ENCODE measurements at places on chromosomes 1 and 21.
A peak's percentile ranks its signal among the peaks of the same experiment; 100 is the strongest.

DNA sequence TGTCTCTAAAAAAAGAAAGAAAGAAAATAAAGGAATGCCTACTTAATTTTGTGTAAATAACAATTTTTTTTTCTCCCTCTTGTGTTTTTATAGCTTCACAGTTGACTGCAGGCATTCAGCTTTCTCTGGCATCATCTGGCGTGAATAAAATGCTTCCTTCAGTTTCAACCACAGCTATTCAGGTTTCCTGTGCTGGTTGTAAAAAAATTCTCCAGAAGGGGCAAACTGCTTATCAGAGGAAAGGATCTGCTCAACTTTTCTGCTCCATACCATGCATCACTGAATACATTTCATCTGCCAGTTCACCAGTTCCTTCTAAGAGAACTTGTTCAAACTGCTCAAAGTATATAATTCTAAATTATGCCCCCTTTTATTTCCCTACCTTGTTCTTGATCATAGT lies 18.0 kb downstream of the ZMYM1 start:
- DNase-seq: no peak

- no peak for DNase-seq
Observed at GRCh38 chr1:236837897-236838296, 42.8 kb downstream of the MTR start.

DNA sequence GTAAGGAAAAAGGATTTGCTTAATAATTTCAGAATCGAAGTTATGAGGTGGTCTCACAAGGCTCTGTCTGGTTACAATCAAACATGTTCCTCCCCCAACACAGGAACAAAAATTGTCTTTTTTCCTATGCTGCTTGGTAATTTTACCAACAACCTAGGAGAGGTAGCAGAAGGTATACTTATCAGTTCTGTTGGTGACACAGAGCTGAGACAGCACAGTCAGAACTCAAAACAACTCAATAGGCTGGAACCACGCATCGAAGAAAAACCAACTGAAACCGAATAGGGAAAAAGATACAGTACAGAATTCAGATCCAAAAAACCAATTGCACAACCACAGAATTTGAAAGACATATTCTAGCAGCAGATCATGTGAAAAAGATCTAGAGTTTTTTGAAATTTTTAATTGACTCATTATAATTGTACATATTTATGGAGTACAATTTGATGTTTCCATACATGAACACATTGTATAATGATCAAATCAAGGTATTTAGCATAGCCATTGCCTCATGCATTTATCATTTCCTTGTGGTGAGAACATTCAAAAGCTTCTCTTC lies 3.8 kb downstream of the G0S2 start:
- no peak for DNase-seq

DNA sequence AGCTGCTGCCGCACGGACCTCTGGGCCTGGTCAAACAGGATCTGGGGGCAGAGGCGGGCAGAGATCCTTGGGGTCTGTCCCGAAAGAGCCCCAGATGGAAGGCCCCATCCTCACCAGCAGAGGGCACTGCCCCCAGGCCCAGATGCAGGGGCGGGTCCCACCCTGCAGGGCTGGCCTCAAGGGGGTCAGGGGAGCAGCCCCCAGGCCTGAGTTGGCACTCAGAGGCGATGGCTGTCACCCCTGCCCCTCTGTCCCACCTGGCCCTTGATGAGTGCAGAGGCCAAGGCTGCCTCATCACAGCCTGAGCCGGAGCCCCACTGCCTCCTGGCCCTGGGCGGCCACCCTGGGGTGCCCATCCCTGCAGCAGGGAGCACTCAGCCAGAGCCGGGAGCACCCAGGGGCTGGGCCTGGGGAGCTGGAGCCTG lies 5.7 kb downstream of the ACAP3 start:
- DNase-seq: no peak

DNA sequence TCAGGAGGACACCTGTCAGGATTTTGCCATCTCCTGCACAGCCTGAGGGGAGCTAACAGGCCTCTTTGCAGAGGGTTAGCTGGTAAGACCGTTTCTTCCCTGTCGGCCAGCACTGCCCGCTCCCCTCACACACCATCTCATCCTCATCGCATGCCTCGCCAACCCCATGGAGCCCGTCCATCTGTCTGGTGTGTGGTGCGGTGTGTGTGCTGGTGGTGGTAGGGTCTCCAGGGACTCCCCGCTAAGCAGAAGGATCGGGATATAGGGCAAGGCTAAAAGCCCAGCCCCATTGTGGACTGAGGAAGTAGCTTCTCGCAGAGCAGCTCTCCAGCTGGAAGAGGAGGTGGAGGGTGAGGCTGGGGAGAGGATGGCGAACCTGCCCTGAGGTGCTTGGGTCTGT lies 6.8 kb upstream of the SFN start:
- no peak for DNase-seq

DNA sequence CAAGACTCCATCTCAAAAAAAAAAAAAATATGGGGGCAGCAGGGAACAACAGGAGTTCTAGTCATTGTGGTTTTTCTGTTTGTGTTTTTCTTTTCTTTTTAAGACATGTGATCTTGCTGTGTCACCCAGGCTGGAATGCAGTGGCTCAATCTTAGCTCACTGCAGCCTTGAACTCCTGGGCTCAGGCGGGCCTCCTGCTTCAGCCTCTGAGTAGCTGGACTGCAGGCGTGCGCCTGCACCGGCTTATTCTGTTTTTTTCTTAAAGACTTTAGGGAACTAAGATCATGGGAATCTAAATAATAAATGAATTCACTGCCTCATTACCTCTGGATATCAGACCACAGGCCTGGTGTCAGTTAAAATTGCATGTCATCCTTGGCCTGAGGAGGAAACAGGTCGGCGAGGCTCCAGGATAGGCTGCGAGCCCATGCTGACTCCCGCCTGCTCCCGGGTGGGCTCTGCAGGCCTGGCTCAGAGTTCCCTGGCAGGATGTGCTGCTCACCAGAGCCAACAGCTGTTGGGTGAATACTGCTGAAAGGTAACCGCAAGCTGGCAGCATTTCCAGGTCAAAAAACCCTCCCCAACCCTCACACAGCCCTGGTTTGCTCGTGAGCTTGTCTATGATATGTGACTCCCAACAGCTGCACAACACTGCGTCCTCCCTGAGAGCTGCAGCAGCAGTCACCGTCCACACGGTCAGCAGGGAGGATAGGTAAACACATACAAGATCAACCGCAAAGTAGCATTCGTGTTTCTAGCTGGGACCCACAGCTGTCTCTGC lies 58.1 kb downstream of the SCCPDH start:
- DNase-seq: peak; percentile 69

DNA sequence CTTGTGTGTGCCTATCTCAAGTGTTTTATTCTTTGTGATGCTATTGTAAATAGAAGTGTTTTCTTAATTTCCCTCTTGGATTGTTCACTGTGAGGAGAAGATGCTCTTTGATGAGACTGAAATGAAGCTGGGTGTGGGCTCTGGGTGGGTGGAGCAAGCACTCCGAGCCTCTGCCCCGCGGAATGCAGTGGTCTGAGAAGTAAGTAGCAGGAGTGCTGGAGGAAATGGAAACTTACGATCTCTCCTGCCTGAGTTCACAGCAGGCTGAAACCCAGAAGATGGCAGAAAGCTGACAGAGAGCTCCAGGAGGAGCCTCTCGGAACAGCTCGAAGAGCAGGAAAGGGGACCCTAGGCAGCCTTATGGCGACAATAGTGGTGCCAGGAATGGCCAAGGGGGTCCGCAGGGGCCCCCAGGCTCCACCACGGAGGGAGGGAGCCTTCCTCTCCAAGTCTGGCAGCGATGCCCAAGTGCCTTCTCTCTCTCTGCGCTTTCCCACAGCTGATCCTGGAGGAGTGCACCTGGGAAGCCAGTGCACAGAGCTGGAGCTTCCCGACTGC lies 126.8 kb upstream of the COL6A1 start:
- no peak for DNase-seq

DNA sequence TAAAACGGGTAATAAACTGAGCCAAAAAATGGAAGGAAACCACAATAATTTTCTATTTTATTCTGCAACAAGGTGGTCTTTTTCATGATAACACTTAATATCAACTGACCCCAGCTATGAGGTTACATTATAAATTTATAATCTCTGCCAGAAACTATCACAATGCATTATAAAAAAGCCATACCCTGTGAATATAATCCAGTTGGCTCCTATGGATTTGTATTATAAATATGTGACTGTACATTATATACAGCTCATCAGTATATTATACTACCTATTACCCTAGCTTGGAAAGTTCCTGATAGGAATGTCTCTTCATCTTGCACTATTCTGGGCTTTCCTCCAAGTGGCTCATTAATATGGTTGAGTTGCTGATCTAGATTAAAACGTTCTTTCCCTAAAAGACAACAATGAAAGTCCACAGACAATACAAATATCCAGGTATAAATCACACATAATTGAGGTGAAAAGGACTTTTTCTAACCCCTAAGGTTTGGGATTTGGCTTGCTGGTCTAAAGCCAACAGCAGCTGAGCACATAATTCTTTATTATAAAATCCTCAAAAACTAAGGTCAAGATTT lies 487.7 kb downstream of the TTLL7 start:
- DNase-seq: peak; percentile 16

DNA sequence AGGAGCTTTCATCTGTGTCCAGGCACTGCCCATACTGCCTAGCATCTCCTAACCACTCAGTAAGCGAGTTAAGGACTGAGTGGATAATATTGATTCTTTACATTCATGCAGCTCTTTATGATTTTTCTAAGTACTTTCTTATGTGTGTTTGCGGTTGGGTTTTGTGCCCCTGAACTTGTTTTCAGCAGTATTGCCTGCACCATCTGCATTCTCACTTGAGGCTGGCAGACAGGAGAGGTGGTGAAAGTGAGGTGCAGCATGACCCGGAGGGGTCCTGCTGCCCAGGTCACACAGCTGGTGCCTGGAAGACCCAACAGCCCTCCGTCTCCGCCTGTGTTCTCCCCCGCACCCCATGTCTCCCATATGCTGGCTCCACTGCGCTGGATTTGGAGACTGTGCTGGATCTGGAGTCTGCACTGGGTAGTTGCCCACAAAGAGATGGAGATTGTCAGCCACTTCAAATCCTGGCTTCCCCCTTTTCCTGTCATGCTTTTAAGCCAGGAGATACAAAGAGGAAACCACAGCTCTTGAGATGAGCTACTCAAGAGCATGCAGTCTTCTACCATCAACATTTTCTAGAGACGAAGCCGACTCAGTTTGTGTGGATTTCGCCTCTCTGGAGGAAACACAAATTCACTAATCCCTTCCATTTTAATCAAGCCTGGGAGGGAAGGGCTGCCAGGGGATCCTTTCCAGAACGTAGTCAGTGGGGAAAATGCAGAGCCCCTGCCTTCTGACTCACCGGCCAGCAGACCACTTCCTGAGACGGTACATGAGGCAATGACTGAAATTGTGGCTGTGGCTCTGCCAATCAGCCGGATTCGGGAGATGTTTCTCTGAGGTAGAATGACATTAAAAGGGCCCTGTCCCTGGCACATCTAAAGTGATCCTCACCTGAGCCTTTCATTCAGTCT lies 71.7 kb upstream of the ANGPTL1 start:
- no peak for DNase-seq

- DNase-seq: no peak
Observed at GRCh38 chr1:39236971-39237370, 32.5 kb downstream of the MACF1 start.

DNA sequence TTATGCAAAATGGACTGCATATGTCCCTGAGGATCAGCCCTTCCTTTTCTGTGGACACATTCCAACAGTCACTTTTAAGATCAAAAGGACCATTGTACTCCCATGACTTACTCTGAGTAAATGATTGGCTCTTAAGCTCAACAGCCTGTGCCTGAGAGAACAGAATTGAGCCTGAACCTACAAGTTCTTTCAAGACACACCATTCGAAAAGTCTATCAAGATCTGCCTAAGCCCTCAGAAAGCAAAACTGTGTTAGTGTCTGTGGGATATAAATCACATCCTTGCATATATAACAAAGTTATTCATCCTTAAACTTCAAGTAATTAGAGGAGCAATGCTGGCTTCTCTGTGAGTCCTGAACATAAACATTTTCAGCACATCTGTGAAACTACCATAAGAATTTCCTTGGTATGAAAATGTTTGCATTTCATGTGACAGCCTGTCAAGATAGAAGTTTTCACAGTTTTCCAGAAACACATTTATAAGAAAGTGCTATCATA lies 41.6 kb downstream of the PCNX2 start:
- DNase-seq: no peak

- DNase-seq: no peak
Observed at GRCh38 chr1:42966688-42967612, 8.3 kb upstream of the SLC2A1 start.

DNA sequence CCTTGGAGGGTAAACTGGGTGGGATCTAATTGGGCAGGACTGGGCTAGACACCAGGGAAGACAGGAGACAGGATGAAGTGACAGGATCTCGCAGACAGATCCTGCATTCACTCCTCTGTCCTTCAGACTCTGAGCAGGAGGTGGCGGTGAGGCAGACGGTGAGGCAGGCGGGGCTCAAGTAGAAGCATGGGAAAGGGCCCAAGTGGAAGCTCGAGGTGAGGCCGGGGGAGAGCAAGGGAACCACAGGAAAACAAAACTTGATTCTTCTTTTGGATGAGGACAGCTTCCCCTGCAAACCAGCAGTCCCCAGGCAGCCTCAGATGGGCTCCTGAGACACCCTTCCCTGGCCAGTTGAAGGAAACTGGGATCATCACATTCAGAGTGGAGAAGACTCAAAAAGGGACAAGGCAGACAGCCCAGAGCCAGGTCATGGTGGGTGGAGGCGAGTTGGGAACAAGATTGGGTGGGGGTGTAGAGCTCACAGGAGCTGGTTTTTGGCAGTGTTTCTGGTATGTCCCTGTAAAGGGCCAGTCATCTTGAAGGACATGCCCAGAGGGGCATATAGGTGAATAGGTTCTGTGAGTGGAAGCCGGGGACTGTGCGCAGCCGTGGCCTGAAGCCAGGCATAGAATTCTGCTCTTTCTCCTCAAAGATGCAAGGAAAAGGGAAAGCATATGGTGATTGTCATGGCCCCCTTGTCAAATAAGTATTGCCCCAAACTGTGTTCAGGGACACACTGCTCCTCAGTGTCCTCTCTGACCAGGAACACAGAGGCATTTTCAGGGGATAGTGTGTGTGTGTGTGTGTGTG lies 18.0 kb downstream of the INKA2 start:
- no peak for DNase-seq

GRCh38 chr1:167909691-167910180 lies 4.2 kb downstream of the ADCY10 start:
- no peak for DNase-seq

GRCh38 chr1:3896396-3897000 lies 3.6 kb downstream of the C1orf174 start:
- DNase-seq: no peak

GRCh38 chr1:238953448-238954010 lies 432.8 kb upstream of the CHRM3 start:
- no peak for DNase-seq

DNA sequence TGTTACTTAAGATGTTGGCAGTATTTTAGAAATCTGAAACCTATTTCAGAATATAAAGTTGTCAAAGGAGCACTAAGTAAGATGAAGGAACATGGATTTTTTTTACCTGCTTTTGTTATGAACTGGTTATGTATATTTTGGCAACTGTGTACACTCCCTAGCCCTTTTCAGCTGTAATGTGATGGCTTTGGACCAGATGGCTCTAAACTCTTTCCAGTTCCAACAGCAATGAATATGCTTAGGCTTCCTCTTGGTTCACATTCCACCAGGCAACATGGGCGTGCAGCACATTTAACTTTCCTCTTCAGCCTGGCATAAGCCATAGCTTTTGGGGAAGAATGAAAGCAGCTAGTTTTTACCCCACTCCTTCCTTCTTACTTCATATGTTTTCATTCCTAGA lies 95.6 kb upstream of the ADAMTS5 start:
- no peak for DNase-seq

All from eye (tissue), 1 donor.